ENCODE measurements at places on chromosomes 16 and 17. TPM values are rescaled to one million over a fixed set of nuclear protein-coding genes. Genes with fewer than 3 reads are reported as not detected.

DNA sequence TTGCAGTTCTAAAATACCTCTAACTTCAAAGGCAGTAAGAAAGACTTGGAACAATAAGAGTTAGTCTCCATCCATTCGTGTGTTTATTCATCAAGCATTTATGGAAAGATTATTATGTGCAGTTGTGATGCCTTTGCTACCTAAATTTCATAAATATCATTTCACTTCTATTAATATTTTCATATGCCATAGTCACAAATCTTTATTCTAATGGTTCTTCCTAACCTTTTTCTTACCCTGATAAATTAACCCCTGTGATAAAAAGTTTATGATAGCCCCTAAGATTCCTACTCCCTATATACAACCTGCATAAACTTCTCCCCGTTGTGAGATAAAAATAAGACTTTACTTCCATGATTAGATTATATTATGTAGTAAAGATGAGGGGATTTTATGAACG lies 94.9 kb downstream of the BRIP1 start:
- DNase-seq = no peak

The DNAI2 gene
- total RNA-seq = 0.27 TPM

The PYDC1 gene
- total RNA-seq = not detected

The CACNG1 gene
- total RNA-seq = not detected

The HOXB1 gene
- total RNA-seq = not detected

- no peak for DNase-seq
Measured at GRCh38 chr16:51184702-51185433, 33.8 kb upstream of the SALL1 start.
